ENCODE measurements at places on chromosomes 7 and 10.

DNA sequence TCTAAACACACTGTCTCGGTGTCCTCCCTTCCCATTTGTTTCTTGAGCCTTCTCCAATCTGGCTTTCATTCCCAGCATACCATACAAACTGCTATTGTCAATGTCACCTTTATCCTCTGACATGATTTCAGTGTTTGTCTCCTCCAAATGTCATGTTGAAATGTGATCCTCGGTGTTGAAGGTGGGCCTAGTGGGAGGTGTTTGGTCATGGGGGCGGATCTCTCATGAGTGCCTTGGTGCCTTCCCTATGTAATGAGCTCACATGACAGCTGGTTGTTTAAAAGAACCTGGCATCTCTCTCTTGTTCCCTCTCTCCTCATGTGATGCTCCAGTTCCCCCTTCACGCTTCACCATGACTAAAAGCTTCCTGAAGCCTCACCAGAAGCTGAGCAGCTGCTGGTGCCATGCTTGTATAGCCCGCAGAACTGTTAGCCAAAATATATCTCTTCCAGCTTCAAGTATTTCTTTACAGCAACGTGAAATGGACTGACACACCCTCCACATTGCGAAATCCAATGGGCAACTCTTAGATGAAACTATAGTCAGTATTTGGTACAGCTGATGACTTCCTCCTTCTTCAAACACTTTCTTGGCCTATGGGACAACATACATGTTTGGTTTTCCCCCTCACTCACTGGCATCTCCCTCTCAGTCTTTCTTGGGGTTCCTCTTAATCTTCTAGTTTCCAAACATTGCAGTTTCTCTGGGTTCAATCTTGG, 27.8 kb downstream of the RNLS start:
- no peak for DNase-seq

GRCh38 chr10:75597773-75598440, 166.5 kb downstream of the LRMDA start:
- no peak for DNase-seq

GRCh38 chr10:125030567-125031197, 88.8 kb downstream of the ZRANB1 start:
- no peak for DNase-seq

DNA sequence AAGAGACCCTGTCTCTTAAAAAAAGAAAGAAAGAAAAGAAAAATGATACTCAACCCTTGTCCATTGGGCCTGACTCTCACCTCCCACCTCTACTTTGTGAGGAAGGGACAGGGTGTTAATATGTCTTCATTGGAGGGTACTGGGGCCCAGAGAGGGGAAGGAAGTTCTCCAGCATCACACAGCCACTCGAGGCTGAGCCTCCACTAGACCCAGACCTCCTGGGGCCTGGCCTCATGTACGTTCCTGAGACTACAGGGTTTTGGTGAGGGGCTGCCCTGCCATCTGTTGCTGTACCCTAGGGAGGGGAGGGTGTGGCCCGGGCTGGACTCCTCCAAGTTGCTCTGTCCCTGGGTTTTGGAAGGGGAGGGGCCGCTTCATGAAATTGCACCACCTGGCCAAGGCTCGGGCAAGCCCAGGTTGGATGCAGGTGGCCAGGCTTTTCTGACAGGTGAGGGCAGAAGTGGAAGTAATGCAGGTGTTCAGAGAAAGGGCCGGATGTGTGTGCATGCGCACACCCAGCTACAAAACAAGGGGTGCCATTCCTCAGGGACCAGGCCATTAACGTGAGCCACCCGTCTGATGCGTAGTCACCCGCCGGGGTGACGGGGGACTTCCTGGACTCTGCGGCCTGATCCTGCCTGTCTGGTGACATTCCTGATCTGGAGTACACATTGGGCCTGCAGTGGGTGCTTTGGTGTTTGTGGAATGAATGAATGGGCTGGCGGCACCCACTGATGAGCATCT, 21.7 kb downstream of the GTF2IRD1 start:
- DNase-seq = no peak

- DNase-seq = no peak
These were observed 86.5 kb upstream of the CELF2 start for GRCh38 chr10:10930979-10931743.

- no peak for DNase-seq
These were observed 4.7 kb upstream of the HIP1 start for GRCh38 chr7:75743455-75743859.
